ENCODE measurements at places on chromosomes 3 and 15.
A peak's percentile ranks its signal among the peaks of the same experiment; 100 is the strongest.

GRCh38 chr15:73318463-73319351, 50.1 kb downstream of the HCN4 start:
- no peak overlapping the region for H3K27ac ChIP-seq
- no peak overlapping the region for H3K4me3 ChIP-seq
- no peaks in the 10 kb centered on the region for H3K27me3 ChIP-seq
- H3K4me1 ChIP-seq, result peaks cover 23% of the 10 kb centered on the region
- peak; percentile 22 for DNase-seq

DNA sequence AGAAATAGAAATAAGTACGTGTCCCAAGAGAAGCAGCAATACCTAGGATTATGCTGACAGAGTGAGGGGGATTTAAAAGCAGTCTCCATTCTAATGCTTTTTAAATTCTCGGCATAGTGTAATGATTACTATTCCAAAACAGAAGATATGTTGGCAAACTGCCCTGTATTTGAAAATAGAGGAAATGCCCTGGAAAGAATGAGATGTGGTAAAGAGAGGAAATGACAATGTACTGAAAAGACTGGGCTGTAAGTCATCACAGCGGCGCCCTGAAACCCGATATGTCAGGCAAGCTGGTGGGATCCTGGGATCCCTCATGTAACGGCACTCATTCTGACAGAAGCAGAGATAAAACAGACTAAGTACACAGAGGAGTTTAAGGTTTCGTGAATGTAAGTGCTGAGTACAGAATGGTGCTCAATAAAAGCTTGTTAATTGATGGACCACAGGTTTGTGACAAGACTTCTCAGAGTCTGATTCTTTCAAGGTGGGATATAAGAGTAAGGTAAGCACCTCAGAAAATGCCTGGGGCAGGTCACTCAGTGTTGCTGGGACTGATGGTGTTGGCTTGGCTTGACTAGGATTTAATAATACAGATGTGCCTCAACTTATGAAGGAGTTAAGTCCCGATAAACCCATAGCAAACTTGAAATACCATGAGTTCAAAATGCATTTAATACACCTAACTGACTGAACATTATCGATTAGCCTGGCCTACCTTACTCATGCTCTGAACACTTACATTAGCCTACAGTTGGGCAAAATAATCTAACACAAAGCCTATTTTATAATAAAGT, 91.4 kb downstream of the NFKBIZ start:
- no peak for DNase-seq
- H3K27ac ChIP-seq, result no peak overlapping the region
- H3K36me3 ChIP-seq, result no peaks in the 10 kb centered on the region
- no peaks in the 10 kb centered on the region for H3K27me3 ChIP-seq
- H3K4me3 ChIP-seq, result no peak overlapping the region

DNA sequence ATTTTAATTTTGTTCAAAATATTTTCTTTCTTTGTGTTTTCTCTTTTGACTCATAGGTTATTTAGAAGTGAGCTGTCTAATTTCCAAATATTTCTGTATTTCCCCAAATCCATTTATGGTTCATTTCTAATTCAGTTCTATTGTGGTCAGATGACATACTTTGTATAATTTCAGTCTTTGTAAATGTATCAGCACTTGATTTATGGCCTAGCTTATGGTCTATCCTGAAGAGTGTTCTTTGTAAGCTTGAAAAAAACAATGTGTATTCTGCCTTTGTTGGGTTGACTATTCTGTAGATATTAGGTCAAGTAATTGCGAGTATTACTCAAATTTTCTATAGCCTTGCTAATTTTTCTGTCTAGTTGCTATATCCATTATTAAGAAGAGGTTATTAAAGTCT, 311.2 kb downstream of the OCA2 start:
- DNase-seq, result no peak
- H3K4me3 ChIP-seq, result no peak overlapping the region
- H3K27me3 ChIP-seq, result no peaks in the 10 kb centered on the region
- H3K4me1 ChIP-seq, result no peaks in the 10 kb centered on the region
- H3K36me3 ChIP-seq, result no peaks in the 10 kb centered on the region

DNA sequence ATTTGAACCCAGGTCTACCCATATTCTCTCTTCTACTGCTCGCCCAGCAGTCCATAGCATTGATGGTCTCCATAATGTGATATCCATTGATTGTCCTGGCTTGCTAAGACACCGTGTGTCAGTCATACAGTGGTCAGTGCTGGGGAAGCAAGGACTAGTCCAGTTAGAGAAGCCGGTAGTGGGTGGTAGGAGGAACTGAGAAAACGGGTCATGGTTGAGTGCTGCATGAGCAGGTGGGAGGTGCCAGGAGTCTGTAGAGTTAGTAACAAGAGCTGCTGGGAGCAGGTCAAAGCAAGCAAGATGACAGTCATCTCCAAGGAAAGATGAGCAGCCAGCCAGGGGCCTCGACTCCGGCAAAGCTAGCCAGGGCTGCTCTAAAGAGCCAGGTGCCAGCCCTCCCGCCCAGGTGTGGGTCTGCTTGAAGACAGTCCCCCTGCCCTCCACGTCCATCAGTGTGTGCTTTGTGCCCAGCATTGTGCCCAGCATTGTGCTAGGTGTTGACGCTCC, 29.5 kb upstream of the USP3 start:
- no peaks in the 10 kb centered on the region for H3K36me3 ChIP-seq
- H3K27me3 ChIP-seq, result no peaks in the 10 kb centered on the region
- H3K4me3 ChIP-seq, result no peak overlapping the region
- DNase-seq, result no peak
- peaks cover 28% of the 10 kb centered on the region for H3K4me1 ChIP-seq

- no peaks in the 10 kb centered on the region for H3K36me3 ChIP-seq
- H3K4me1 ChIP-seq, result no peaks in the 10 kb centered on the region
- H3K27ac ChIP-seq, result no peak overlapping the region
- H3K27me3 ChIP-seq, result no peaks in the 10 kb centered on the region
These were observed 166.1 kb downstream of the SSR3 start for GRCh38 chr3:156388497-156389448.

All from spinal cord (tissue), 10 donors.